ENCODE measurements at places on chromosomes 13 and 19.

GRCh38 chr13:67643516-67644055 lies 413.4 kb upstream of the PCDH9 start:
- no peak for DNase-seq

- no peak for DNase-seq
These were observed 3.0 kb downstream of the LENG8 start for GRCh38 chr19:54451997-54452396.

DNA sequence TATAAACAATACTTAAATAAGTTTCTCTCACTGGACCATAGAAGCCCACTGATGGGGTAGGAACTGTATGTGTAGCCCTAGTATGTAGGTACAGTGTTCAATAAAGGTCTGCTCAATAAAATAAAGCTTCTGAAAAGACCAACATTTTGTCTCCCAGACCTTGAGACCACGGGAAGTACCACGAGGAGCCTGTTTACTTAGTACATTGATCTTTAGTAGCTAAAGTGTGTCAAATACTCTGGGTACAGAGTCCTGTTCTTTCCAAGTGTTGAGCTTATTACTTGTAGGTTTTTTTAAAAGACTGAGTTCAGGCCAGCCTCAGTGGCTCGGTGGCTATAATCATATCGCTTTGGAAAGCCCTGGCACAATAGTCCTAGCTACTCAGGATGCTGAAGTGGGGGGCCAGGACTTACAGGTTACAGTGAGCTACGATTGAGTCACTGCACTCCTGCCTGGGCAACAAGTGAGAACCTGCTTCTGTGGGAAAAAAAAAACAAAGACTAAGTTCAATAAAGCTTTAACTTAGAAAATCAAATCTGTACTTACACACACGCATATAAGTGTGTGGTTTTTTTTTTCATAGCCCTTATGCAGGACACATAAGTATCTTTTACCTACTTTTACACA lies 3.4 kb downstream of the MTRF1 start:
- no peak for DNase-seq

GRCh38 chr19:41172297-41173164 lies 20.5 kb upstream of the CYP2S1 start:
- no peak for DNase-seq

GRCh38 chr13:69410761-69411160 lies 696.9 kb upstream of the ATXN8OS start:
- DNase-seq = no peak

DNA sequence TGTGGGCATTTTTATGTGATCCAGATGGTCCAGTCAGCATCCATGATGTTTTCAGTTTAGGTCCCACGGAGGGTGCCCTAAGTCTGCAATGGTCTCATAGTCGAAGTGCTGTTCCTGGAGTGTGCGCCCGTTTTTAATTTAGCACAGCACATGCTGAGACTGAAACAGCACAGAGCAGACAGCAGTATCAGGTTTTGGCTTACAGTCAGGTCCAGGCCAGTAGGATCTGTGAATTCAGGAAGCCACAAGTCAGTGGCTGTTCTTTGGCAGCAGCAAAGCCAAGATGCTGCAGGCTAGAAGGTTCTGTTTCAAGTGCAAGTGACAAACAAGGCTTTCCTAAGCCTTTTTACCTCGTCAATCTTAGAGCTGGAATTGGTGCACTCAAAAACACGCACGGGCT lies 18.3 kb downstream of the FBXO27 start:
- DNase-seq = no peak

DNA sequence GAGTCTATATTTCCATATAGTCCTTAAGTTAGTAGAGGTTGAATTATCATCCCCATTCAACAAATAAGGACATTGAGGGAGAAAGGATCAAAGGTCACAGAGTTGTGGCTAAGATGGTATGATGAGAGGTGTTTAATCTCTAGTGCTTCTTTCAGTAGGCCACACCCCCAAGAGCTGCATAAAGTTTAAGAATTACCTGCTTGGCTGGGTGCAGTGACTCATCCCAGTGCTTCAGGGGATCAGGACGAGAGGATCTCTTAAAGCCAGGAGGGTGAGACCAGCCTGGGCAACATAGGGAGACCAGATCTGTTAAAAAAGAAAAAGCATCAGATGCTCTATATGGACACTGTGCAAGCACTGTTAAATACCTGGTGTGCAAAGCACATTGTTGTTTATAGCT lies 560.0 kb upstream of the KLHL1 start:
- no peak for DNase-seq

DNA sequence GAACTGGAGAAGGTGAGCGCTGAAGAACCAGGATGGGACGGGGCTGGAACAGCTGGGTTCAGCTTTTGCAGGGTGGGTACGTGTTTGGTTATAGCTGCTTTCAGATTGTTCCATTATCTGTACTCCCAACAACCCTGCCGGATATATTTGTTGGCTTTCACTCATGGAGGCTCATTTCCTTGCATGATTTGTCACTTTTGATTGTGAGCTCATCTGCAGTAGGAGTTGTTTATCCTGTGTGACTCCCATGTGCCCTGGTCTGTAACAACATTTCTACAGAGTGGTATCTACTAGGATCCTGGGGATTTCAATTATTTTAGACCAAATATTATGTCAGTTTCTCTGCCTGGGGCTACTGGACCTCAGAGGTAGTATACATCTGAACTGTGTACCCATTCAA lies 5.4 kb downstream of the ARL11 start:
- DNase-seq = no peak

DNA sequence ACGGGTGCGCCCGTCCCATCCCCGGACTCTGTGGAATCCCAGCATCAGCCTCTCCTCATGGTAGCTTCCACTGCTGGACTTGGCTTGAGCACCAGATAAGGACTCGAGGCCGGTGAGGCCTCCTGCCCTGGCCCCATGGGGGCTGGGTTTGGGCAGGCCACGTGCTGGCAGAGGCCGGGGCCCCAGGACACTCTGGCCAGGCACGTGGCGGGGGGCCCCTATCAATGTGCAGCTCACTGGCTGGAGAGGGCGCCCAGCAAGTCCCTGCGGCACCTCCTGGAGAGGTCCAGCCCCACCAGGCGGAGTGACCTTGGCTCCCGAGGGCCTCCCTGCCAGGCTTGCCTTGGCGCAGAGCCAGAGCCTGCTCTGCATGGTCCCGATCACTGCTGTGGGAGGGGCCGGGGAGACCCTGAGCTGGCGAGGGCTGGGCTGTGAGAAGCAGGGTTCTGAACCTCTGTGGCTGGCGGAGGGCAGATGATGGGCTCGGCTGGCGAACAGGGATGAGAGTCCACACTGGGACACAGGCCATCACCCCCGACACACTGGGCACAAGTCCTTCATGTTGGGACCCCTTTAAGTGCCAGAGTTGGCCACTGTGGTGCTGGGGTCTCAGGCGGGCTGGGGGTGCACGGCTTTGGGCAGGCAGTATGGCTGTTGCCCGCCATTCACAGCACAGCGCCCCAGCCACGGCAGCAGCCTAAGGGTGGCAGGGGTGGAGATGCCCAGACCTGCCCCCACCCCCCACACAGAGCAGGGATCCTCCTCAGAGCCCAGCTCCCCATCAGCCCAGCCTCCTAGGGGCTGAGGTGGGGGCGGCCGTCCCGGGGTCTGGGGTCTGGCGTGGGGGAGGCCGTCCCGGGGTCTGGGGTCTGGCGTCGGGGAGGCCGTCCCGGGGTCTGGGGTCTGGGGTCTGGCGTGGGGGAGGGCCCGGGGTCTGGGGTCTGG lies 19.1 kb downstream of the CEBPG start:
- no peak for DNase-seq

GRCh38 chr19:56837492-56838023 lies 3.0 kb downstream of the PEG3 start:
- no peak for DNase-seq

GRCh38 chr13:64527561-64527960 lies 2702.6 kb downstream of the PCDH9 start:
- no peak for DNase-seq

DNA sequence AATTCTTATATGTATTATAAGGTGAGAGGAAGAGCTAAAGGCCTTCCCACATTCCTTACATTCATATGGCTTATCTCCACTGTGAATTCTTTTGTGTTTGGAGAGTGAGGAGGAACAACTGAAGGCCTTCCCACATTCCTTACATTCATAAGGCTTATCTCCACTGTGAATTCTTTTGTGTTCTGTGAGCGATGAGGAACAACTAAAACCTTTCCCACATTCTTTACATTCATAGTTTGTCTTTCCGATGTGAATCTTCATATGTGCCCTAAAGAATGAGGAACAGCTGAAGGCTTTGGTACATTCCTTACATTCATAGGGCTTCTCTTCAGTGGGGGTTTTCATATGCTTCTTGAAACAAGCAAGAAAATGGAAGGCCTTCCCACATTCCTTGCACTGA lies 13.3 kb downstream of the ZNF699 start:
- no peak for DNase-seq

DNA sequence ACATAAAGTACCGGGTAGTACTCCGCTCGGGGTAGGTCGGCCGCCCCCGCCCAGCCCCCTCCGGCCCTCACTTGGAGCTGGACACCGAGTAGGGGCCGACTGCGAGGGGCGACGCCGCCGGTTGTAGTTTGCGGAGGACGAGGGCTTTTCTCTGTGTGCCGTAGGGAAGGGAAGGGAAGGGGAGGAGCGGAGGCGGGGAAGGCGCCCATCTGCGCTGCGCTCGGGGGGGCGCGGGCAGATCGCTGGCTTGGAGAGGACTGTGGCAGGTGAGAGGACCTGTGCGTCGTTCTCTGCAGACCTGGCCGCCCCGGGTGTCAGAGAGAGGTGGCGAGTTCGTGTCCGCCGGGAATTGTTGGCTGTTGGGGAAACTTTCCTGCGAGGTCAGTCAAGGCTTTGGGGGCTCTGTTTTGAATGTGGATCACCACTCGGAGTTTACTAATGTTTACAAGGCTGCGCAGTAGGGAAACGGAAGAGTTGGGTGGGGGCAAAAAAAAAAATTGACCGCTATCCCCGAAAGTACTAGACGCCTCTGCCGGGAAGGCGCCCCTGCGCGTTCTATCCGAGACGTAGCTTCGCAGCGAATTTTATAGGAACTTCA lies 1.4 kb downstream of the ING1 start:
- DNase-seq = peak; percentile 76

DNA sequence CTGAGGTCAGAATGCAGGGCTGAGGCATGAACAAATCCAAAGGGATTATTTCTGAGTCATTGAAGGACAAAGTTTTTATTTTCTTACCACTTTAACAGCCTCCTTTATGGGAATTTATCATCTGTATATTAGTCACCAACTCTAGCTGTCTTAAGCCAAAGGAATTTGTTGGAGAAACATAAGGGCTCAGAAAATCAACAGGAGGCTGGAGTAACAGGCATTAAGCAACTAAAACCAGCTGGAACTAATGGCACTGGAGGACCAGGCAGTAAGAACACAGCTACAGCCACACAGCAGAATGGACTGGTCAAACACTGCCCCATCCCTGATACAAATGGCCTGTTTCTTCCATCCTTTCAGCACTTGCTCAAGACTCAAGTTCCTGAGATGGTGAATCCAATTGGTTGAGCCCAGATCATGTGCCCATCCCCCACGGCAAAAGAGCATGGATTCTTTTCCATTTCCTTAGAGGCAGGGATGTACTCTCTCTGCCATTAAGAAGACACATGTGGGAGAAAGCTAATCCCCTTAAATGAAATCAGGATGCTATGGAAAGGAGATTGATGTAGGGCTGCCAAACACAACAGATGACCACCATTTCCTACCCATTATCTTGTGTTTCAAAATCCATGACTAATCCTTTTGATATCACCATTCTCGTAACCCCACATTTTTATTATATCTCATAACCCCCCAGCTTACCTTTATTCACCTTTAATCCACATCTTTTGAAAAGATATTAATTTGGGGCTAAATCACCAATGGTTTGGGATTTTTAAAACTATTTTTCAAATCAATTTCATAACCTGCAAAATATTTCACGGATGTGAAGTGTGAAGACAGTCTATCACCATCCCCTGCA lies 157.0 kb upstream of the FNDC3A start:
- DNase-seq = no peak

GRCh38 chr19:28913626-28914025 lies 299.3 kb downstream of the UQCRFS1 start:
- no peak for DNase-seq

DNA sequence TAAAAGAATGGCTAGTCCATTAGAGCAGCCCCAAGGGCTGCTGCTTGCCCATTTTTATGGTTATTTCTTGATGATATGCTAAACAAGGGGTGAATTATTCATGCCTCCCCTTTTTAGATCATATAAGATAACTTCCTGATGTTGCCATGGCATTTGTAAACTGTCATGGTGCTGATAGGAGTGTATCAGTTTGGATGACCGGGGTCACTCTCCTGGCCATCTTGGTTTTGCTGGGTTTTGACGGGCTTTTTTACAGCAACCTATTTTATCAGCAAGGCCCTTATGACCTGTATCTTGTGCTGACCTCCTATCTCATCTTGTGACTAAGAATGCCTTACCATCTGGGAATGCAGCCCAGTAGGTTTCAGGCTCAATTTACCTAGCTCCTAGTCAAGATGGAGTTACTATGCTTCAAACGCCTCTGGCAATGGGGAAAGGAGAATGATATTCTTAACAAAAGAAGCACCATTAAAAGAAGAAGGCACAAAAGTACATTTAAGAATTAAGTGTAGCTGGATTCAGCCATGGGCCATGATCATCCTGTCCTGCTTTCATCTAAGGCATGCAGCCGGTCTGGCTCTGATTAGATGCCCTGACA lies 1156.0 kb downstream of the PCDH9 start:
- no peak for DNase-seq

DNA sequence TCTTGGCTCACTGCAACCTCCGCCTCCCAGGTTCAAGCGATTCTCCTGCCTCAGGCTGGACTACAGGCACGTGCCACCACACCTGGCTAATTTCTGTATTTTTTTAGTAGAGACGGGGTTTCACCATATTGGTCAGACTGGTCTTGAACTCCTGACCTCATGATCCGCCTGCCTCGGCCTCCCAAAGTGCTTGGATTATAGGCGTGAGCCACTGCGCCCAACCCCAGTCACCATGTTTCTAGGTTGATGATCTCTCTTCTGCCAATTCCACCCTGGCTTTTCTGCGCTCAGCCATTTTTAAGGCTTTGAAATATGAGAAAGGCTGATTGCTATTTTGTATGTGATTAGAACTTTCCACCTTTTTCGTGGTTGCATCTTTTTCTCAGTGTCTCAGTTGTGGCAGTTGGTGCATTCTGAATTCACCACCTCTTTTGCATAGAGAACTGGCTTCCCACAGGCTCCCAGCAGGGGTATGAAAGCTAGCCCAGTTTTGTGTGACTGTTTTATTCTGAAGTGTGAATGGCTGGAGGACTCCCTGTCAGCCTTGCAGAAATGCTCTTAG lies 15.5 kb downstream of the CEACAM1 start:
- DNase-seq = no peak

GRCh38 chr13:36344173-36344572 lies 2.0 kb downstream of the SPART start:
- DNase-seq = peak; percentile 4

All from NCI-H2081 (cell line).